ENCODE measurements at places on chromosomes 5 and 9.

GRCh38 chr5:150573867-150574817 lies 66.2 kb downstream of the NDST1 start:
- DNase-seq = no peak

DNA sequence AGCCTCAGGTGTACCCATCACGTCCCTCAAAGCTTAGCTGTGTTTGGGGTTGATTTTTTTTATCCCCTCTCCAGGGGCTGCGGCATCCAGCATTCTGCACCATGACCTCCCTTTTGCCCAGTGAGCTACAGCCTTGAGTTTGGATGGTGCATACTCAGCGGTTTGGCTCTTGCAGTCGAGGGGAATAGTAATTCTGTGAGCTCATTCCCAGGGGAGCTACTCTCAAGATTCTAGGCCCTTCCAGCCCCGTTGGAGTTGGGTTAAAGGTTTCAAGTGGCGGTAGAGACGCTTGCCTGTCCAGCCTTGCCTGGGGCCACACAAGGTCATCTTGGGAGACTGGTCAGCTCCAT lies 102.2 kb upstream of the SPRY4 start:
- DNase-seq = peak; percentile 48

GRCh38 chr9:108850293-108850897 lies 5.4 kb downstream of the ACTL7B start:
- DNase-seq = peak; percentile 15

DNA sequence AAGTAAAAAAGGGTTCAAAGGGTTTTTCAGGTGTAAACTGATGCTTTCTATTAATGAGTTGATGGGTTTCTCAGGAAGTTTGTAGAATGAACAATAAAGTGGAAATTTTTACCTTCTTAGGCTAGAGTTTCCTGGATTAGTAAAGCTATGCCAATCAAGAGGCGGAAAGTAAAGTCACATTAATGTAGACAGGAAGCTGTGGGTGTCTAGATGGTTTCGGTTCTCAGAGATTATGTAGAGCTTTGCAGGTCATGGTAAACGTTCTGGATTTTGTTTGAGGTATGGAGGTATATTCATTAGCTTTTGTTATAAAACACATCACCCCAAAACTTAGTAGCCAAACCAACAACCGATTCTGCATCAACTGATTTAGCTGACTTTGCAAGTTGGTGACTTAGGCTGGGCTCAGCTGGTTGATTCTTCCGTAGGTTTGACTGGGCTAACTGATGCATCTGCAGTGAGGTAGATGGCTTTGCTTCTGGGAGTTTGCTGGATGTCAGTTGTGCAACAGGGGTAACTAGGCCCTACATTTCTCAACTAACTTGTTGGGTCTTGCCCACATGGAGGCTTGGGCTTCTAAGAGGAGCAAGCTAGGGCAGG lies 273.8 kb downstream of the MSX2 start:
- no peak for DNase-seq

GRCh38 chr9:118262191-118262590 lies 558.0 kb downstream of the TLR4 start:
- no peak for DNase-seq

DNA sequence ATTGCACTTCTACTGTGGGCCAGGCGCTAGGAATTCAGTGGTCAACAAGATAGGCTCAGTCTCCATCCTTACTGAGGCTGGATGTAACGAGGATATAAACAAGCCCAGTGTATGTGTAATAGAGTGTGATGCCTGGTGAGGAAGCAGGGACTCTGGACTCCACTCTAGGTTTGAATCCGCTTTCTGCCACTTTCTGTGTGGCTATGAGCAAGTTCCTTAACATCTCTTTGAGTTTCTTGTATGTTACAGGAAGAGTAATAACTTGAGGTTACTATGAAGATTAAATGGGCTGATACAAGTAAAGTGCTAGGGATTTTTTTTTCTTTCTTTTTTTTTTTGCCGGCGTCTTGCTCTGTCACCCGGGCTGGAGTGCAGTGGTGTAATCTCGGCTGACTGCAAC lies 12.4 kb downstream of the DOCK2 start:
- DNase-seq = no peak

DNA sequence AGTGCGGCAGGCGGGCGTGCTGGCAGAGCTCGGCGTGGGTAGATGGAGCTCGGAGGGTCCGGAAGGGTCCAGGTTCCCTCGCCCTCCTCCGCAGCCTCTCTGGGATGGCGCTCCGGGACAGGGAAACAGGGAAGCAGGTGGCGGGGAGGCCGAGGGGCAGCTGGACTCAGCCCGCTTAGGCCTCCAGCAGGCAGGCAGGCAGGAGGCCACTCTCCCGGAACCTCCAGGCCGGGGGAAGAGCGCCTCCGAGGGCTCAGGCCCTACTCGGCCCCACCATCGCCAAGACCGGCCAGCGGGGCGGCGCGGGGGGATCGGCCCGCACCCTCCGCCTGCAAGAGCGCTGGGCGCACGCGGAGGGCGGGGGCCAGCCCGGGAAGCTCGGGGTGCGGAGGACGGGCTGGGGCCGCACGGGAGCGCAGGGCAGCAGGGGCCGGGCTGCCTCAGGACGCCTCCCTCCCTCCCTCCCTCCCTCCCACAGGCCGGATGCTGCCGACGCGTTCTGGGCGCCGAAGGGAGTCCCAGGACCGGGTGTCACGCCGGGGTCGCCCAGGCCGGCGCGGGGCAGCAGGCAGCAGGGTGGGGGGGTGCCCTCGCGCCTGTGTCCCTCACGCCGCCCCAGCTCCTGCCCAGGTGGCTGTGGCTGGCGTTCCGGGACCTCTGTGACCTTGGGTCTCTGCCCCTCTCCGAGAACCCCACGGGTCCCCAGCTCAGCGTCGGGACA lies 977 bp downstream of the MGAT4B start:
- DNase-seq = peak; percentile 56

DNA sequence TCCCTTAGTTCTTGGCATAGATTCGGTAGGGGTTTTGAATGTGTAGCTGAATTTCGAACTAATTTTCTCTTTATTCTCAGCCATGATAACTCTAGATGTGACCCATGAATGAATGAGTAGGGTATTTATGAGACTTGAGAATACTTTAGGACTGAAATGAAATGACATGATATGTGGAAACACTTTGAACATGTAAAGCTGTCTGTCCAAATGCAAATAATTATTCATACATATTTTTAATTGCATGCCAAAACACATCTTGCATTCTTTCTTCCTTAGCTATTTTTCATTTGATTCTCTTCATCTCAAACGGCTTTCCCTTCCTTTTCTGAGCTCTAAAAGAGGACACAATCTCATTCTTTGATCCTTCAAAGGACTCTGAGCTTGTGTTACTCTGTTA lies 3.4 kb downstream of the NNT start:
- no peak for DNase-seq

GRCh38 chr9:8382266-8382665 lies 582.7 kb upstream of the DMAC1 start:
- DNase-seq = no peak

- DNase-seq = no peak
Measured at GRCh38 chr9:93089481-93089991, 6.5 kb upstream of the CARD19 start.

DNA sequence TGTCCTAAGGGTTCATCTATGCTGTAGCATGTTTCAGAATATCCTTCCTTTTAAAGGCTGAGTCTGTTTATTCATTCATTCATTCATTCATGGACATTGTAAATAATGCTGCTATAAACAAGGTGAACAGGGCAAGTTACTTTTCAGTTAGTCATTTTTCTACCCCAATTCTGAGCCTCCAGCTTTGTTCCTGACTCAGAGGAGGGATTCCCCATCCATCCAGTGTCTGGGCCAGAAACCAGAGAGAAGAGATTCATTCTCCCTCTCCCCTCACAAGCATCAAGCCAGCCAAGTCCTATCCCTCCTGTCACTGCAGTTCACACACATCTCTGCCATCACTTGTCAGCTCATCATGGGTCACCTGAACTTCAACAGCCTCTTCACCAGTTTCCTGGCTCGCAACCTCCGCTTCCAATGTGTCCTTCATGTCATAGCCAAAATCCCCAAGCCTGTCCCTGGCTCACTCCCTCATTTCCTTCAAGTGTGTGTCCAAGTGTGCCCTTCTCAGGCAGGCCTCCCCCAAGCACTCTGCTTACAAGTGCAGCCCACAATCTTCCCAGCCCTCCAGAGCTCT lies 203.0 kb downstream of the TTLL11 start:
- no peak for DNase-seq

GRCh38 chr5:157561110-157561509 lies 14.5 kb downstream of the ADAM19 start:
- DNase-seq = peak; percentile 74

DNA sequence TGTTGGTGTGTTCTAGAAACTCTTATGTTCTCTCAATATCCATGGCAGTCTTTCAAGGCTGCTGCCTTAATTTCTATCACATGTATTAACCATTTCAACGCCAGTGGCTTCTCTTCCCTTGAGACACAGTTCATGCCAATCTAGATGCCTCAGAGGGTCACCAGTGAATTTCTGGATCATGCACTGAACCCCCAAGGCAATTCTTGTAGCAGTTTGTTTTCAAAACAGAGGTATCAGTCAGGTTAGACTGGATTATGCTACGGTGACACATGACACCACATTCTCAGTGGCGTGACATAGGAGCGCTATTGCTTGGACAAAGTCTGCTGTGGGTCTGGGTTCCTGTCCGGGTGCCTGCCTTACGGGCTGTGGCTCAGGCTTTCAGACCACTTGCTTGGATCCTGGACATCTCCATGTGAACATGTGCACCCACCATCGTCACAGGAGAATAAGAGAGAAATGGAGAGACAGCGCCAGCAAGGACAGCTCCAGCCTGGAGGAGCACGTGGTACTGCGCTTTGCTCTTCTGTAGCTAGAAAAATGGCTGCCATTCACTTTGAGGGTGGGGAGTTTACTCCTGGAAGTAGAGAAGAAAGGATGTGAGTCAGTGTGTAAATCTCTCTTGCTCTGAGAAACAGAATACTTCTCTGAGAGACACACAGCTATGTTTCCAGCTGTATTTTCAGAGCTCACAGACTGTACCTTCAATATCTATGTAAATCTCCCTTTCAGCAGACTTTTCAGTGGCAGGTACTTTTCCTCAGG lies 329.3 kb upstream of the ADCY2 start:
- DNase-seq = no peak

GRCh38 chr5:159208514-159209437 lies 577 bp downstream of the RNF145 start:
- peak; percentile 68 for DNase-seq

GRCh38 chr5:149018909-149019443 lies 43.9 kb downstream of the SH3TC2 start:
- peak; percentile 74 for DNase-seq

GRCh38 chr5:81854915-81855314 lies 104.0 kb upstream of the SSBP2 start:
- DNase-seq = no peak

DNA sequence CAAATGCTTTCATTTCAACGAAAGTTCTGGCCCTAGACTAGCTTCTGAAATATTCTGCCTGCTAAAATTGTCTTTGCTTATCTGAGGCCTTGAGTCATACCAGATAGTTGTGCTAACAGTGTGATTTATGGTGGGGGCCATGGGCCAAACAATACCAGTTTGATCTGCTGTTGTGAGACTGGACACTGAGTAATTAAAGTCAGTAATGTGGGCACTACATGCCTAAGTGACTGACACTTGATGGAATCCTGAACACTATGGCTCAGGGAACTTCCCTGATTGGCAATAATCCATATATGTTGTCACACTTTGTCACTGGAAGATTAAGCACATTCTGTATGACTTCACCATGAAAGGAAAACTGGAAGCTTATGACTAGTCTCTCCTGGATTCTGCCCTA lies 127.6 kb upstream of the CYLC2 start:
- peak; percentile 91 for DNase-seq

DNA sequence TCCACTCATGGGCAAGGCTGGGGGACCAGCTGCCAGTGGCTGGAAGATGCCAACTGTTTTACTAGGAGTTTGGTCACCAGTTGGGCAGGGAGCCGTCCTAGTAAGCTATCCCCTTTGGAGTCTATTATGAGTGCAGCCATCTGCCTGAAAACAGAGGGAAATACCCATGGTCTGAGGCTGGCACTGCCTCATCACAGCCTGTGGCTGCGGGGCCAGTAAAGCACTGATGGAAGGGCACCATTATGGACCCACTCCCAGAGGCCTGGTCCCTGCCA lies 187.2 kb upstream of the PANK3 start:
- DNase-seq = no peak

DNA sequence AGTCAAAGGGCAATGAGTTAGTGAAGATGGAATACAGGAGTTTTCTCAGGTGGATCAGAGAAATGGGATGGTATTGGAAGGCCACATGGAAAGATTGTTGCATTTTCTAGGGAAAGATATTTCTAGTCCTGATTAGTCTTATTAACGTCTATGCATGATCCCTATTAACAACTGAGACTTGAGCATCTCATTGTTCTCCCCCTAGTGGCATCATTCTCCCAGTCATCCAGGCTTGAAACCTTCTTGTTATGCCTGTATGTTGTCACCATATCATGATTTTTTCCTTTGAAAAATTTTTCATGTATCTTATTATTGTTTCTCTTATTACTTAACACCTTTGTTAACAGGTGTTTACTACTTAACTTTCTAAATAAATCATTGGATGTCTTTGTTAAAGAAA lies 34.4 kb downstream of the KIF2A start:
- DNase-seq = no peak

GRCh38 chr9:22643541-22643940 lies 196.9 kb downstream of the DMRTA1 start:
- DNase-seq = no peak

DNA sequence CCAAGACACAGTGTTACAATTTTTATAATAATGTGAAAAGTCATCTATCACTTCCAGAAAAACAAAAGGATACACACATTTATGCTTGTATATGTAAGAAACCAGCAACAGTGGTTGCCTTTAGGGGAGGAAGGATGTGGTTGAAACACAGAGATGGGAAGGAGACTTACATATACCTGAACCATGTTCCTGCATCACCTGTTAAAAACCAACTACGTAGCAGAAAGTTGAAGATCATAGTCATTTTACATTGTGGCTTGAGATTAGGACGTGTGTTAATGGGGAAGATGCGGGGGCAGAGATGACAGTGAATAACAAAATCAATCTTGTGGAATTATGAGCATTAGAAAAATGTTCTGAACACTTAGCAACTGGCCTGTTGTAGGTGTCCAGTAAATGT lies 307.3 kb downstream of the MLLT3 start:
- DNase-seq = no peak

- DNase-seq = peak; percentile 26
Measured at GRCh38 chr9:90423661-90424193, 218.9 kb downstream of the DIRAS2 start.

DNA sequence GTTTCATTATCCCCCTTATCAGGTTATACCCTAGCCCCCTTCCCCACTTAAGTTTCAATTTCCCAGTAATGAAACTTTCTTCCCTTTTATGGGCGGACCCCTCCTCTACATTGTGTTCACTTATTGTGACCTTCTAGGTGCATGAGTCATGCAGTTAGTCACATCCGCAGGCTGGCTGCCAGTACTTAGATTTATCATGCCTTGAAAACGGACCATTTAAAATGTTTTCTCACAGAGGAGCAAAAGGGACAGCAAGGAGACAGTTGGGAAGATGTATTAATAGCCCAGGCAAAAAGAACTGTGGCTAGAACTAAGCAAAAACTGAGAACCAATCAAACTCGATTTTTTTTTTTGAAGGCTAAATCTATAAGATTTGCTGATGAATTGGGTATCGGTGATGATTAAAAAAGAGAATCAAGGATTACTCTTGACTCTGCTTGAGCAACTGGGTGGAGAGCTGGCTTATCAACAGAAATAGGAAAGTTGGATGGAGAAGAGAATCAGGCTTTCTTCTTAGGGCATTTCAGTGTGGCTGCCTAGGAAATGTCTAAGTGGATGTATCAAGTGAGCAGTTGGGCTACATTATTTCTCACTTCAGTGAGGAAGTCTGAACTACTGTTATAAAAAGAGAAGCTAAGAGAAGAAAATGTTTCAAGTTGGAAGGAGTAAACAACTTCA lies 615.0 kb downstream of the HINT1 start:
- peak; percentile 90 for DNase-seq

GRCh38 chr5:148290271-148291195 lies 21.7 kb upstream of the SPINK7 start:
- DNase-seq = peak; percentile 12

Data from fibroblast of skin of back (primary cell).